GM23338 (cell line): ENCODE measurements at places on chromosomes 11 and 22. TPM values are rescaled to one million over a fixed set of nuclear protein-coding genes. Genes with fewer than 3 reads are reported as not detected.

GRCh38 chr11:34308913-34309585 is 48.8 kb downstream of the ABTB2 start:
- no peak overlapping the region for H3K27ac ChIP-seq
- H3K4me1 ChIP-seq, result peaks cover 22% of the 10 kb centered on the region
- no peak overlapping the region for H3K4me3 ChIP-seq
- H3K27me3 ChIP-seq, result no peaks in the 10 kb centered on the region

DNA sequence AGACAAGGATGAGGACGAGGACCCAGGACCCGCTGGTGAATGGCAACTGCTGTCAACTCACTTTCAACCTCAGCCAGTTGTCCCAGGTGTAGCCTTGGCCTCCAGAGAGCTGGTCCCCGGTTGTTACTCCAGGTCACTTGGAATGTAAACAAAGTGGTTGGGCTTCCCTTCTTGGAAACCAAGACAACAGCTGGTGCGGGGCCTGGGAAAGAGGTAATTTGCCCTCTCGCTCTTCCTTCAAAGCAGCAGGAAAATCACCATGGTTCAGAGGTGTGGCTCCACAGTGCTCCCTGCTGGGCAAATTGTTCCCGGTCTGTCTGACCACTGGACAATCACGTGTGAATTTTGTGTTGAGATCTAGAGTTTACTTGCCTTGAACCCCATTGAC is 15.0 kb downstream of the SLC1A2 start:
- no peaks in the 10 kb centered on the region for H3K27me3 ChIP-seq
- peaks cover 16% of the 10 kb centered on the region; the same call in 1 of the 2 replicates for H3K4me1 ChIP-seq
- H3K36me3 ChIP-seq, result no peaks in the 10 kb centered on the region
- no peak overlapping the region for H3K4me3 ChIP-seq

DNA sequence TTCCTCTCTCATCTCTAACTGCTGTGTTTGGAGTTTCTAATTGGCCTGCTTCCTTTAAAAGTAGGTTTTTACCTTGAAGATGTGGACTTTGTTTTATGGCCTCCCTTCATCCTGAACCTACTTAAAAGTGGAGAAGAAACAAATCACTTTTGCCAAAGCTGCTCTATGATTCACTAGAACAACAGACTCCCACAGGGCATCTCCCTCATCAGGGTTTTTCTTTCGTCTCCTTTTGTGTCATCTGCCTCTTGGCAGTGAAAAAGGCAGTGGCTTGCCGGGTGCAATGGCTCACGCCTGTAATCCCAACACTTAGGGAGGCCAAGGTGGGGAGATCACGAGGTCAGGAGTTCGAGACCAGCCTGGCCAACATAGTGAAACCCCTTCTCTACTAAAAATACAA is 186.6 kb upstream of the MTNR1B start:
- no peak for DNase-seq
- H3K4me3 ChIP-seq, result no peak overlapping the region
- no peak overlapping the region for H3K27ac ChIP-seq
- H3K4me1 ChIP-seq, result peaks cover 26% of the 10 kb centered on the region

DNA sequence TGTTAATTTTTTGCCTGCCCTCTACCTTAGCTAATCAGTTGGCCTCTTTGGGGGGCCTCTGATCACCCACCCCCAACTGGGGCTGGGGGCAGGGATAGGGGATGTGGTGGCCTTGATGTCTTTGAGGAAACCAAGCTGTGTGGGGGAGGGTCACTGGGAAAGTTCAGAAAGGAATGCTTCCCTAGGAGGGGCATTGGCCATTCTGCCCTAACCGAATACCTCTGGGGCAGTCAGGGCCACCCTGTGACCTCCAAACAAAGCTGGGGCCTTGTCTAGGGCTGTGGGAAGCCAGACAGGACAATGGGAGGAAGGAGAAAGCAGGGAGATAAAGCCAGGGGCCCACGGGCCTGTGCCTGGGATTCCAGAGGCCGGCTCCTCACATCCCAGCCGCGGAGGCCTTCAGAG is 97.5 kb downstream of the TSPAN18 start:
- no peaks in the 10 kb centered on the region for H3K27me3 ChIP-seq
- no peaks in the 10 kb centered on the region for H3K36me3 ChIP-seq

DNA sequence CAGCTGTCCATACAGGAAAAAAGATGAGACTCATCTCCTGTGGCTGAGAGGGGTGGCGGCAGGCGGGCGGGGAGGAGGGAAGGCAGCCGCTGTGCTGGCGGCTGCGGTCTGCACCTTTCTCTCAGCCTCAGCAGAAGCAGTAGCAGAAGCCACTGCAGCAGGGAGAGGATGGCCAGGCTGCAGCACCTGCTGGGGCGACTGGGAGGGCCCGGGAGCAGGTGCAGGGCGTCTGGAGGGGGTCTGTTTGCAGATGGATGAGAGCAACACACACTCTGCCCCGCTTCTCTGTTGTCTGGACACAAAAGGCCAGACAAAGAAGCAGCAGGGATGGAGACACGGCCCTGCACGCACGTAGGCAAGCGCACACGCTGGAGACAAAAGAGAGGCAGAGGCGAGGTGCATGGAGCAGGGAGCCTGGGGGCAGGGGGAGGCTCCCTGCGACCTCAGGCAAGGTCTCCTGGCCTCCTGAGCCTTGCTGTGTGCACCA is 9.3 kb upstream of the MIAT start:
- H3K4me3 ChIP-seq, result peak overlapping the region; percentile 43; the same call in 1 of the 2 replicates
- peak overlapping the region; percentile 76 for H3K27ac ChIP-seq
- no peaks in the 10 kb centered on the region for H3K36me3 ChIP-seq
- H3K4me1 ChIP-seq, result peaks cover 68% of the 10 kb centered on the region
- H3K27me3 ChIP-seq, result no peaks in the 10 kb centered on the region
- peak; percentile 89 for DNase-seq

C11orf97 gene
- total RNA-seq, result not detected in 2 replicates

GRCh38 chr22:39546889-39547586 is 14.5 kb upstream of the RPS19BP1 start:
- no peaks in the 10 kb centered on the region for H3K36me3 ChIP-seq
- no peak for DNase-seq
- 0 out of 2 replicates have a peak, but pooled peaks cover 11% of the 10 kb centered on the region for H3K27me3 ChIP-seq
- H3K27ac ChIP-seq, result no peak overlapping the region
- no peak overlapping the region for H3K4me3 ChIP-seq

GRCh38 chr11:116714902-116715301 is 57.9 kb downstream of the BUD13 start:
- peak; percentile 30 for DNase-seq
- no peak overlapping the region for H3K4me3 ChIP-seq
- peaks cover 6% of the 10 kb centered on the region; the same call in 1 of the 2 replicates for H3K27me3 ChIP-seq
- peaks cover 22% of the 10 kb centered on the region for H3K4me1 ChIP-seq
- H3K27ac ChIP-seq, result no peak overlapping the region

GRCh38 chr11:64638829-64639228 is 47.8 kb downstream of the SLC22A12 start:
- no peak for DNase-seq
- peaks cover 10% of the 10 kb centered on the region for H3K4me1 ChIP-seq
- H3K27me3 ChIP-seq, result peaks cover 62% of the 10 kb centered on the region
- H3K4me3 ChIP-seq, result peak overlapping the region; percentile 82; the same call in 1 of the 2 replicates
- no peaks in the 10 kb centered on the region for H3K36me3 ChIP-seq

OLFML1 gene
- not detected in 2 replicates for total RNA-seq

TLCD5 gene
- total RNA-seq, result 8.5 and 10.0 TPM in 2 replicates

DNA sequence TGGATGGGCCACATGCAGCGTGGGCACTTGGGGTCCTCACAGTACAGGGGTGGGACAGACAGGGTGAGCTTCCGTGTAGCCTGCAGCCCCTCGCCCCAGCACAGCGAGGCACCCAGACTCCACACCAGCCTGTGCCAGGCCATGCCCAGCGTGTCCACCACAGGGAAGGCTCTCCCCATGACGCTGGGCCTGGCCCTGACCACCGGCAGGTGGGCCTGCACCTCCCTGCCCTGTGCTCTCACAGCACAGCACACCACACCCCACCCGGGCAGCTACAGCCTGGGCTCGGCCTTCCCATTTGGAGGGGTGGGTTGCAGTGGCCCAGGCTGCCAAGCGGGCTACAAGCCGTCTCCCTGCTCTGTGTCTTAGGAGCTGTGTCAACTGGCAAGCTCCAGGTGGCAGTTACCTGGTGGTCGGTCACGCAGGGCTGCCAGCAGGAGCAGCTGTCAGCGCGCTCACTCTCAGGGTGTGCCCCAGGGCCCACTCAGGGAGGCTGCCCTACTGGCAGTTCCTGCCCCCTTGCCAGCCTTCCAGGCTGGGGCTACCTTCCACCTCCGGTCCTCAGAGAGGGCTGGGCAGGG is 4.6 kb downstream of the MOB2 start:
- H3K36me3 ChIP-seq, result no peaks in the 10 kb centered on the region
- H3K4me1 ChIP-seq, result no peaks in the 10 kb centered on the region
- no peak for DNase-seq

- H3K4me3 ChIP-seq, result no peak overlapping the region
- H3K4me1 ChIP-seq, result no peaks in the 10 kb centered on the region
- no peaks in the 10 kb centered on the region for H3K27me3 ChIP-seq
- no peak overlapping the region; the same call in 1 of the 2 replicates for H3K27ac ChIP-seq
- no peak for DNase-seq
- peaks cover 25% of the 10 kb centered on the region for H3K36me3 ChIP-seq
Measured at GRCh38 chr11:70278994-70279393, 8.5 kb downstream of the PPFIA1 start.

DNA sequence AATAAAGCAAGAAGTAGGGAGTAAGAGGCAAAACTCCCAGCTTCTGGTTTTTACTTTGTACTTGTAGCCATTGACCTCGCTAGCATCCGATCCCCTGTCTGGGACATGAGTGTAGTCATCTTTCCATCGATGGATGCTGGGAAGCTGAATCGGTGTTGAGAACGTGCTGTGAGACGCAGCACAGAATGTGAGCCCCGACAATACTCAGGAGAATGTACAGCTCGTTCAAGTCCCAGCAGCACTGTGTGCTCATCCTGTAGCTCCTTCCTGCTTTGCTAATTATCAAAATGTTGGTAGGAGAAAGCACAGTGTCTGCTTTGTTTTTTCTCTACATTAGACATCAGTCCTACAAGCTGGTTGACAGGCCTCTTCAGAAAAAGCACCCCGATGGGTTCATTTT is 56.6 kb downstream of the JAM3 start:
- DNase-seq, result no peak
- H3K36me3 ChIP-seq, result no peaks in the 10 kb centered on the region
- H3K4me1 ChIP-seq, result peaks cover 29% of the 10 kb centered on the region

TTLL12 gene
- 129 and 147 TPM in 2 replicates for total RNA-seq

GRCh38 chr11:79864882-79865281 is 424.1 kb upstream of the TENM4 start:
- H3K27me3 ChIP-seq, result no peaks in the 10 kb centered on the region
- H3K4me3 ChIP-seq, result no peak overlapping the region
- no peak for DNase-seq
- no peak overlapping the region for H3K27ac ChIP-seq

OR56A1 gene
- total RNA-seq, result 0.35 and 0.97 TPM in 2 replicates

DRAP1 gene
- total RNA-seq, result 83.0 and 121 TPM in 2 replicates

PATE4 gene
- not detected in 2 replicates for total RNA-seq

- H3K4me3 ChIP-seq, result no peak overlapping the region
- no peaks in the 10 kb centered on the region for H3K36me3 ChIP-seq
- H3K4me1 ChIP-seq, result peaks cover 8% of the 10 kb centered on the region; the same call in 1 of the 2 replicates
- H3K27me3 ChIP-seq, result no peaks in the 10 kb centered on the region
- no peak for DNase-seq
Measured at GRCh38 chr22:27834364-27835185, 33.0 kb upstream of the MN1 start.

GLB1L2 gene
- 9.8 and 12.3 TPM in 2 replicates for total RNA-seq

GRCh38 chr11:12448131-12448939 is 71.0 kb downstream of the PARVA start:
- H3K27me3 ChIP-seq, result no peaks in the 10 kb centered on the region
- no peak overlapping the region for H3K4me3 ChIP-seq
- no peak overlapping the region for H3K27ac ChIP-seq
- DNase-seq, result no peak

DNA sequence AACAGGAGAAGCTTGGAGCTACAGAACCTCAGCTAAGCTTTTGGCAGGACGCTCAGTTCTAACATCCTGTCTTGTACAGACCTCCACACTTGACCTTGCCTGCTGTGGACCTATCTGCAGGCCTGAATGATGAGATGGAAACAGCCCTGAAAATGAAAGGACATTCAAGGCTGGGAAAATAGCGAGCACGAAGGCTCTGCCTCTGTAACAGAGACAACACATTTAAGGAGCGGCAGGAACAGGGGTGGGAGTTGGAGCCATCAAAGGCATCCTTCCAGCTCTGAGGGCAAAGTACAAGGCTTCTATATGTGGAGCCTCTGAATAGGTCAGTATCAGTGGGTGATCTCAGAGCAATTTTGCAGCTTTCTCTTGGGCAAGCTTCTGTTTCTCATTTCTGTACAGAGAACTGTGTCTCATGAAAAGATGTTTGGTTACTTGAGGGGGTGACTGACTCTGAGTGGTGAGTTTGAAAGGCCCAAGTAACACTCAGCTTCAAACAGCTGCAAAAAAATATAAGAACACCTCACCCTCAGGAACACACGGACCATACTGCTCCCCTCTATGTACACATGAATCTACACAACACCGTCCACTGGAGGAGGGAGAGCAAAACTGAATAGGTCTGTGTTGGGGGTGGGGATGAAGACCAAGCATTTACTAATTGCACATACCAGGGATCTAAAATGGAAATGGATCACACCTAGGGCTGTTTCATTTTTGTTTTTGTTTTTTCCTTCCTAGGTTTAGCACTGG is 101.6 kb downstream of the CCDC81 start:
- H3K4me1 ChIP-seq, result 0 out of 2 replicates have a peak, but pooled peaks cover 9% of the 10 kb centered on the region
- H3K36me3 ChIP-seq, result no peaks in the 10 kb centered on the region
- no peak for DNase-seq
- H3K27ac ChIP-seq, result no peak overlapping the region

DNA sequence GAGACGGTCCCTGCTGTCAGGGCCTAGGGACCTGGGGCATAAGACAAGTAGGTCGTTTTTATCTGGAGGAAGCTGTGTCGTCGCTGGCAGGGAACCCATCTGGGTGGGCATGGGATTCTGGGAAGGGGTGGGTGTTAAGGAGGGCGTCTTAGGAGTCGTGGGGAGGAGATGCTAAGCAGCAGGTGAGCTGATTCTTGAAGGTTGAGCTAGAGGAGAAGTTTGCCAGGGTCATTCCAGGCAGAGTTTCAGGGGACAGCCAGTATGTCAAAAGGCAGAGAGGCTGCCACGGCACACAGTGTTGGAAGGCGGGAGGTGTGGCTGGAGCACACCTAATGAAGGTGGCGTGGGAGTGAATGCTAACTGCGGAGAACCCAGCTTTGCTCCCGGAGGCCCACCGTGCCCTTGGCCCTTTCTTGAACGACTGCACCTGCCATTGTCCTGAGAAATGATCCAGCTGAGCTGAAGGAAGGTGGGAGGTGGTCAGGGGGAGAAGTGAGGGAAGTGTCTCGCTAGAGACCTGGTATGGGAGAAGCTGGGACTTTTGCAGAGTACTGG is 1.3 kb downstream of the FAM118A start:
- H3K27me3 ChIP-seq, result no peaks in the 10 kb centered on the region; the same call in 1 of the 2 replicates
- H3K4me1 ChIP-seq, result peaks cover 20% of the 10 kb centered on the region
- H3K36me3 ChIP-seq, result no peaks in the 10 kb centered on the region
- H3K4me3 ChIP-seq, result peak overlapping the region; percentile 95
- DNase-seq, result no peak
- no peak overlapping the region for H3K27ac ChIP-seq

PPP2R1B gene
- 75.3 and 82.0 TPM in 2 replicates for total RNA-seq

GRCh38 chr11:120131941-120132644 is 5.8 kb downstream of the TRIM29 start:
- no peak overlapping the region for H3K4me3 ChIP-seq
- DNase-seq, result no peak
- H3K27me3 ChIP-seq, result no peaks in the 10 kb centered on the region
- H3K27ac ChIP-seq, result no peak overlapping the region
- H3K36me3 ChIP-seq, result no peaks in the 10 kb centered on the region
